ENCODE measurements at places on chromosomes 7 and 10.
A peak's percentile ranks its signal among the peaks of the same experiment; 100 is the strongest.

- no peaks in the 10 kb centered on the region for H3K4me1 ChIP-seq
- no peaks in the 10 kb centered on the region for H3K27me3 ChIP-seq
- H3K36me3 ChIP-seq, result no peaks in the 10 kb centered on the region
- no peak overlapping the region for H3K4me3 ChIP-seq
- H3K27ac ChIP-seq, result no peak overlapping the region
- DNase-seq, result no peak
Observed at GRCh38 chr7:123211545-123211944, 11.8 kb upstream of the SLC13A1 start.

DNA sequence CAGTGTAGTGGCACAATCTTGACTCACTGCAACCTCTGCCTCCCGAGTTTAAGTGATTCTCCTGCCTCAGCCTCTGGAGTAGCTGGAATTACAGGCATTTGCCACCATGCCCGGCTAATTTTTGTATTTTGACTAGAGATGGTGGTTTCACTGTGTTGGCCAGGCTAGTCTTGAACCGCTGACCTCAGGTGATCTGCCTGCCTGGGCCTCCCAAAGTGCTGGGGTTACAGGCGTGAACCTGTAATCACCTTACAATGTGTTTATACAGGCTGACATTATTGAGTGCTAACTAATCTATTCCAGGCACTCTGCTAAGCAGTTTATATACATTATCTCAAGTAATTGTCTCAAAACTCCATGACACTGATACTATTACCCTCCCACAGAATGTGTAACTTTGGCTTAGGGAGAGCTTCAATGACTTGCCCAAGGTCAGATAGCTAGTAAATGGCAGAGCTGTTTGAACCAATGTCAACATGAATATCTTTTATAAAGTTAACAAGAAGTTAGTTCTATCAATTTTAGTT is 36.8 kb downstream of the KIFBP start:
- peaks cover 5% of the 10 kb centered on the region for H3K4me1 ChIP-seq
- no peak for DNase-seq
- H3K27me3 ChIP-seq, result no peaks in the 10 kb centered on the region
- H3K4me3 ChIP-seq, result no peak overlapping the region
- H3K27ac ChIP-seq, result no peak overlapping the region

DNA sequence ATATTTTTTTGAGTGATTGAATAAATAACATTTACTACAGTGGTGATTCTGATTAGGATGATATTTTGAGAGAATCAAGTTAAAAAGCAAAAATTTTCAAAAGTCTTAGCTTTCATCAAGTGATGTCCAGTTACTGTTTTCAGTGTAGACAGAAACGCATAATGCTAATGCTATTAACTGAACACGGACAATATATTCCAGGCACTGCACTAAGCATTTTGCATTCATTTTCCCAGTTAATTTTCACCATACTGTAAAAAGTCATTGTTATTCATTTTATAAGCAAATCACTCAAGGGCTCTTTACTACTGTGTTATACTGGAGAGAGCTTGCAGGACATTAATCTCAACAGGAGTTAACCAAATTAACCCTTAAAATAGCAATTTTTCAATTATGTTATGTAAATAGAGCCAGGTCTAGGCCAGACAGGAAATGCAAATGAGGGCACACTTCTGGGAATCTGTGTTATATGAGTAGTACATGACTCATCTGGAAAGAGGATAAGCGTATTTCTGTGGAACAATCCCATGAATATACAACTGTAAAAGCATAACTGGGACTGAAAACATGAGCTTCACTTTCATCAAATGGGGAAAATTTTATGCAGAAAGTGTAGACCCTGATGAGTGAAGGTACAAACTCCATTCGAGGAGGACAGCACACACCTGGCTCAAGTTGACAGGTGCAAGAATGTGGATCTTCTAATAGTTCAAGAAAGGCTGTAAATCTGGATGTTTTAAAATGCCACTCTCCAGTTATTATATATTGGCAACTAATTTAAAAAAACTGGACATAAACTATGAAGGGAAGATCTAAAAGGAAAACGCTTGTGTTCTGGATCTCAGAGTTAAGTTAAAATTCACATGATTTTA is 75.4 kb downstream of the ANK3 start:
- no peaks in the 10 kb centered on the region for H3K4me1 ChIP-seq
- DNase-seq, result no peak
- H3K4me3 ChIP-seq, result no peak overlapping the region
- no peak overlapping the region for H3K27ac ChIP-seq

DNA sequence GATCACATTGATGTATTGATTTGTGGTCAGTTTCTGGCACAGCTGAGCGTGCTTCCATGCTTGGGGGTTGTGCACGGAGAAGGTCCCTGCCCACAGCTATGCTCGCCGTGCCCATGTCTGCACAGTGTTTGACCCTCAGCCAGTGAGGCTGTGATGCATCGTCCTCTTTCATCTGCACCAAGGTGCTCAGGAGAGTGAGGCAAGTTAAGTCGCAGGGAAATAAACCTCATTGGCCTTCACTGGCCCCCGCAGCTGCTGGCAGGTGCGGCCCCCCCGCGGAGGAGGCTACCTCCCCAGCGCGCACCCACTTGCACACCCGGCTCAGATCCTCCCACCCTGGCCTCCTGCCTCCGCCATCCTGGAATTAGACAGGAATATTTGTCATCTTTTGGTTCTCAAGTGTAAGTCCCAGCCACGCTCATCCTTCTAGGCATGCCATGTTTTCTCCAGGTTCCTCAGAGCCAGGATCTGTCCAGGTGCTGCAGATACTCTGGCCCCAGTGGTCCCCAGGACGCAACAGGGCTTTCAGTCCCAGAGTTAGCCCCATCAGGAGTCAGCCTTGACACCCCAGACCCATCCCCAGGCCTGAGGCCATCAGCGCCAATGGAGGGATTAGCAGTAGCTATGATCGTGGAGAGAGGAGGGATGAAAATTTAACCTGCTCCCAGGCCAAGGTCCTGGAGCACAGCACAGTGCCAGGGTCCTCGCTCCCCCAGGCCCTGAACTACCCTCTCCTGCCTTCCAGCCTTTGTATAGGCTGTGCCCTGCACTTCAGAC is 93.7 kb downstream of the OAT start:
- DNase-seq, result no peak
- no peaks in the 10 kb centered on the region for H3K27me3 ChIP-seq
- no peak overlapping the region for H3K27ac ChIP-seq
- no peaks in the 10 kb centered on the region for H3K36me3 ChIP-seq
- no peak overlapping the region for H3K4me3 ChIP-seq

- H3K36me3 ChIP-seq, result no peaks in the 10 kb centered on the region
- no peak within 1 kb of the TSS for H3K27ac ChIP-seq
- peak; percentile 43 for DNase-seq
- no peaks in the 10 kb centered on the region for H3K4me1 ChIP-seq
Observed at GRCh38 chr10:133159950-133160825, at the start of gene KNDC1. Gene KNDC1 (plus strand): TSS chr10:133160219. CDS start chr10:133160468, 249 bp downstream.

- H3K27me3 ChIP-seq, result peaks cover 6% of the 10 kb centered on the region
- peaks cover 11% of the 10 kb centered on the region for H3K4me1 ChIP-seq
- no peak for DNase-seq
- H3K4me3 ChIP-seq, result no peak overlapping the region
- no peaks in the 10 kb centered on the region for H3K36me3 ChIP-seq
Observed at GRCh38 chr10:88122576-88122975, 259.2 kb downstream of the PTEN start.

DNA sequence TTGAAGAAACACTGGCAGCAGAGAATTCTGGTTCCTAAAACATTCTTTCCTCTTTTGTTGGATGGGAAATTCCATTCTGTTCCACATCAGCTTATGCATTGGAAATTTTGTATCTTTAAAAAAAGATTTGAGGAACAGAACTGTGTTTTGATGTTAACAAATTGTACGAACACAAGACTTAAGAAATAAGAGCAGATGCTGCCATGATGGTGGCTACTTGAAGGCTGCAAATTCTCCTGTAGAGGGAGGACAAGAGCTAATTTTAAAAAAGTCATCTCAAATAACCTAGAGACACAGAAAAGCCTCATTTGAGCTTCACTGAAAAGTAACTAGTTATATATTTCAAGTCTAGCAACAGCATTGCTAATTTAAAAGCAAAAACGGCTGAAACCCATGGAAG is 29.8 kb downstream of the NDUFB2 start:
- H3K36me3 ChIP-seq, result peaks cover 2% of the 10 kb centered on the region
- DNase-seq, result no peak
- H3K4me3 ChIP-seq, result no peak overlapping the region
- H3K27me3 ChIP-seq, result no peaks in the 10 kb centered on the region

- no peak overlapping the region for H3K4me3 ChIP-seq
- no peak overlapping the region for H3K27ac ChIP-seq
- peaks cover under 1% of the 10 kb centered on the region for H3K4me1 ChIP-seq
Observed at GRCh38 chr10:27359792-27360355, 119.3 kb upstream of the ACBD5 start.

DNA sequence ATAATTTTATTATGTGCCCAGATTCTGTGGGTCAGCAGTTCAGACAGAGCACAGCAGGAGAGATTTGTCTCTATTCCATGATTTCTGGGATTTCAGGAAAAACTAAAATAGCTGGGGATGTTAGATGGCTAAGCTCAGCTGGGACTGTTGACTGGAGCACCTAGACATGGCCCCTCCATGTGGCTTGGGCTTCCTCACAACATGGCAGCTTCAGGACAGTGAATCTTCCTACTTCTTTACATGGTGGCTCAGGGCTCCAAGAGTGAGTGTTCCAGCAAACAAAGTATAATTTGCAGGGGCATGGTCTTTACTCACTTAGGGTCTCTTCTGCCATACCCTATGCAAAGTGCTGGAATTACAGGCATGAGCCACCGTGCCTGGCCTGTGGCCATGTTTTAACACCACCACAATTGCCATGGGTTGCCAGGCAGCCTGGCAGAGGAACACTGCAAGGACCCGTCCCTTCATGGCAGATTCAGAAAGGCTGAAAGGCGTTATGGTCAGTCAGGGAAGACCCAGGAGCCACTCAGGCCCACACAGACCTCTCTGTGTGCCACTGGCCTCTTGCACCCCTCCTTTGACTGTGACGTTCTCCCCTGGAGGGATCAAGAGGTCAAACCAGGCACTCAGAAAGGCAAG is 50.8 kb upstream of the ZMIZ1 start:
- H3K36me3 ChIP-seq, result no peaks in the 10 kb centered on the region
- H3K4me1 ChIP-seq, result peaks cover 4% of the 10 kb centered on the region
- no peak for DNase-seq
- no peak overlapping the region for H3K4me3 ChIP-seq

GRCh38 chr10:78335691-78336401 is 302.2 kb downstream of the RPS24 start:
- no peak overlapping the region for H3K27ac ChIP-seq
- H3K36me3 ChIP-seq, result no peaks in the 10 kb centered on the region
- no peak overlapping the region for H3K4me3 ChIP-seq
- H3K4me1 ChIP-seq, result no peaks in the 10 kb centered on the region
- no peaks in the 10 kb centered on the region for H3K27me3 ChIP-seq

DNA sequence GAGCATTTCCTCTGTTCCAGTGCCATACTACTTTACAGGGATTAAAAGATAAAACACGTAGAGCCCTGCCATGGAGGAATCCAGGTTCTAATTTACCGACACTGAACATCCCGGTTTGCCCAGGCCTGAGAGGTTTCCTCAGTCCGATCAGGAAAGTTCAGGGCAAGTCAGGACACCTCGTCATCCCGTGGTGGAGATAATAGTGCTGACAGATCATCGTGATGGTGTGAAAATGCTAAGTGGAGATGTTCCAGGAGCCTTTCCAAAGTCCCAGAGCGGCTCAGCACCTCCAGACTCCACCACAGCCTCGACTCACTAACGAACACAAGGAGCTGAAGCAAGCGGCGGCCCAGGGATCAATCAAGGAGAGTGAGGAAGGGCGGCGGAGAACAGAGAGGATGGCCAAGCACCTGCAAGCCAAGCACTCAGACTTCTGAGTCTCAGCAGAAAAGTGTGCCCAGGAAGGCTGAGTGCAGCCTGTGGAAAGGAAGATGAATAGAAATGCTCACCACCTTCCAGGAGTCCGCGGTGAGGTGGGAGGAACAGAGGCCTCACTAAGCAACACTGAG is 103.7 kb upstream of the VWC2 start:
- H3K4me1 ChIP-seq, result no peaks in the 10 kb centered on the region
- no peaks in the 10 kb centered on the region for H3K36me3 ChIP-seq
- H3K4me3 ChIP-seq, result no peak overlapping the region
- H3K27me3 ChIP-seq, result no peaks in the 10 kb centered on the region
- no peak for DNase-seq

- H3K4me3 ChIP-seq, result peak overlapping the region; percentile 99
- peaks cover 30% of the 10 kb centered on the region for H3K4me1 ChIP-seq
- no peak overlapping the region for H3K27ac ChIP-seq
Observed at GRCh38 chr7:100128637-100128963, 1.8 kb downstream of the MBLAC1 start.

DNA sequence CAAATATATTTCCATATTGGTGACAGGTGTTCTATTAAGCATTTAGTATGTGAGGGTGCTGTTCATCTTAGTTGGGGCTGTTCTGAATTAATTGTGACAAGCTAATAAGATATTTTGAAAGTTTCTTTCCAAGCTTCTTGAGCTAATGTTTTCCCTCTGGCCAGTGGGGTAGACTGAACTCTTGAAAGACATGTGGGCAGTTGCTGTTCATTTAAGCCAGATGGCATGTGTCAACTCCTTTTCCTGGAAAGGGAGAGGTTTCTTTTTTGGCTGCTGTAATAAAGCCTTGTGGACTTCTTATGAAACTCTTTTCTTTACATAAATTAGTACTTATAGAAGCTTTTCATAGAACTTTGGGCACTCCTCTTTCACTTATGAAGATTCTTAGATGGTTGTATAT is 21.7 kb downstream of the RAB18 start:
- no peak for DNase-seq
- peaks cover 71% of the 10 kb centered on the region for H3K4me1 ChIP-seq
- peaks cover 25% of the 10 kb centered on the region for H3K36me3 ChIP-seq
- peak overlapping the region; percentile 77 for H3K27ac ChIP-seq
- no peak overlapping the region for H3K4me3 ChIP-seq

- H3K36me3 ChIP-seq, result peaks cover 2% of the 10 kb centered on the region
- DNase-seq, result no peak
- H3K27ac ChIP-seq, result no peak overlapping the region
- no peaks in the 10 kb centered on the region for H3K4me1 ChIP-seq
- peaks cover 7% of the 10 kb centered on the region for H3K27me3 ChIP-seq
Observed at GRCh38 chr7:156582591-156583123, 57.9 kb upstream of the RNF32 start.

GRCh38 chr10:7409045-7409731 is 1.6 kb downstream of the SFMBT2 start:
- peak overlapping the region; percentile 95 for H3K27ac ChIP-seq
- peak overlapping the region; percentile 97 for H3K4me3 ChIP-seq
- peak; percentile 73 for DNase-seq
- H3K36me3 ChIP-seq, result peaks cover 27% of the 10 kb centered on the region
- H3K4me1 ChIP-seq, result peaks cover 54% of the 10 kb centered on the region

- no peak for DNase-seq
- H3K27ac ChIP-seq, result no peak overlapping the region
- H3K4me1 ChIP-seq, result no peaks in the 10 kb centered on the region
- H3K36me3 ChIP-seq, result no peaks in the 10 kb centered on the region
- H3K27me3 ChIP-seq, result no peaks in the 10 kb centered on the region
Observed at GRCh38 chr7:34211018-34211417, 305.7 kb downstream of the BMPER start.

- no peak overlapping the region for H3K4me3 ChIP-seq
- no peaks in the 10 kb centered on the region for H3K4me1 ChIP-seq
- H3K27ac ChIP-seq, result no peak overlapping the region
- H3K27me3 ChIP-seq, result peaks cover 29% of the 10 kb centered on the region
Observed at GRCh38 chr7:24745355-24745754, 11.9 kb downstream of the GSDME start.

Measured in activated naive CD8-positive, alpha-beta T cell treated with anti-CD3 and anti-CD28 coated beads for 36 hours (primary cell).